ENCODE measurements at places on chromosomes 7 and 10.
A peak's percentile ranks its signal among the peaks of the same experiment; 100 is the strongest.

DNA sequence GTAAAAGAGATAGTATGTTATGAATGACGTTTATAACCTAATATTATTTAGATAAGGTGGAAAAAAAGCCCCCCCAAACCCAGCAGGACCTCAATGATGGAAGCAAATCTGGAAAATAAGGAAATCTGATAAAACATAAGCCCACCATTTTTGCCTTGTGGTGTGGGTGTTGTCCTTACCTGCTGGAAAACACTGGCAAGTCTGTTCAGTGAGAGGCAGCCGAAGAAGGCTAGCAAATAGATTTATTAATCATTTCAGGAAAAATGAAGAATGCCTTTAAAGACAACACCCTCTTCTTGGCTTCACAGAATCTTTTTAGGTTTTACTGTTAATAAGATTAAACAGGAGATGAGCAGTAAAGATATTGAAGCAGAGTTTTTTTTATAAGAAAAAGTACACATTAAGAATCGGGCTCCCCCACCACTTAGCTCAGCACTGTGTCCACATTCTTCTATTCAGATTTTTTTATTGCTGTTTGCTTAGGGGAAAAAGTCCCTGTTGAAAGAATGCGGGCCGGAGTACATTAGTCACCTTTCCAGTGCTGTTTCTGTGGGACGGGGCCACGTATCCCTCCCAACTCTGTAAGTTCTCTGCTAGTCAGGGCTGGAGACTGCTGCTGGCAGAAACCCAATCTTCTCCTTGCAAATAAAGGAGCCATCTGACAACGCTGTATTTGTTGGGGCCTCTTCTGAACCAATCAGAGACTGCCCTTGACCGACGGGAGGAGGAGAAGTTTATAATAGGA lies 104.1 kb downstream of the EVX1 start:
- no peak for DNase-seq

DNA sequence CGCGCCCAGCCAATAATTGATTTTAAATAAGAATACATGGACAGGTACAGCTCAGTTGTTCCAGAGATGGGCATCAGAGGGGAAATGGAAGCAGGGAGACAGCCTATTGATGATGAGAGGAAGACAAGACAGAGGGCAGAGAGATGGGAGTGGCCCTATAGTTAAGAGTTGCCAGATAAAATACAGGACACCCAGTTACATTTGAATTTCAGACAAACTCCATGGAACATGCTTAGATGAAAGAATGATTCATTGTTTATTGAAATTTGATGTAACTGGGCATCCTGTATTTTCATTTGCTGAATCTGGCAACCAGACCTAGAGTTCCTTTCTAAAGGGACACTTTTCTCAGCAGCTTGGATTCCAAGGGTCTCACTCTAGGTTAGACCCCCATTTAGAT lies 341.1 kb downstream of the FRMD4A start:
- DNase-seq: no peak

- DNase-seq: no peak
Observed at GRCh38 chr7:40826411-40827221, 691.8 kb downstream of the SUGCT start.

DNA sequence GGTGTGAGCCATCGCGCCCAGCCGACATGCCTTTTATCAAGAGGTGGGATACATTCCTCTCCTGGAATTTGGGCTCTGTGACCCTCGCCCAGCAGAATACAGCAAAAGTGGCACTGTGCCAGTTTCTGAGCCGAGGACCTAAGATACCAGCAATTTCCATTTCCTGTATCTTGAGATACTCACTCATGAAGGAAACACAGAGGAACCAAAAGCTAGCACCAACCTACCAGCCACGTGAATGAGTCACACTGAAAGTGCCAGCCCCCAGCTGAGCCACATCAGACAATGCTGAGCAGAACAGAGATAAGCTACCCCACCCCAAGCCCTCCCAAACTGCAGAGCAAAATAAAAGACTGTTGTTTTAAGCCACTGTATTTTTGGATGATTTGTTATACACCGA lies 56.3 kb downstream of the CACUL1 start:
- peak; percentile 59 for DNase-seq

DNA sequence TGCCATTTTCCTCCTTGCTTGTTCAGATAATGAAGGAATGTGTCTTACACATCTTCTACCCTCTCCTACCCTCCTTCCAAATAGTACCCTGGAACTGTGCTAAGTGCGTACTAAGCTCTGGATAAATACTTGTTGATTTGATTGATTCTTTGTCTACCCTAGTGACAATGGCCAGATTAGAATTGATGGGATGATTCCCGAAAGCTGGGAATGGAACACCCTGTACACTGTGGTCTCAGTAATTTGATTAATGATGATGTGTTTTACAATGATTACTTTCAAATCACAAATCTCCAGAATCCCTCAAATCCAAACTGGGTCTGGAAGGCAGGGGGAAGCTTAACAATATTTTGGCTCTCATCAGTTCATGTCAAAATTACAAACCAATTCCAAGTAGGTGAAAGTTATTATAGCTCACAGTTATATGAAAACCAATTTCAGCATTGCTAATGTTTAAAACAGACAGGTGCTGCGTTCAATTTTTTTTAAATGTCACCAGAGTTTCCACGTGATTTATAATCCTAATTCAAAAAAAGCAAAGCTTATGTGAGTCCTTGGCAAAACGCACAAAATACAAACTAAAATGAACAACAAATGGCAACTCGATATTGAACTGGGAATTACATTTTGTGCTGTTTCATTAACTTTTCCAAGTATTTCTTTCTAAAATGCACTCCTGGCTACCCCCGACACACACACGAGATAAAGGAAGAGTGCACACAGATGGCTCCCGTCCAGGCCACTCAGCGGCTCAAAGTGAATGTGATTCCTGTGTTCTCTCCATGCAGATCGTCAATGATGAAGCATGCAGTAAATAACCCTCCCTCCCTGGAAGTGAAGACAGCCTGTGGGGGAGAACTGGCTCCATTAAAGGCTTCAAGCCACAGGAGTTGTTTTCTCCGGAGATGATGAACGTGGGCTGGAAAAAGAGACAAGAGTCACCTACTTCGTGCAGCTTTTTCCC lies 21.7 kb upstream of the ADRB1 start:
- DNase-seq: no peak

DNA sequence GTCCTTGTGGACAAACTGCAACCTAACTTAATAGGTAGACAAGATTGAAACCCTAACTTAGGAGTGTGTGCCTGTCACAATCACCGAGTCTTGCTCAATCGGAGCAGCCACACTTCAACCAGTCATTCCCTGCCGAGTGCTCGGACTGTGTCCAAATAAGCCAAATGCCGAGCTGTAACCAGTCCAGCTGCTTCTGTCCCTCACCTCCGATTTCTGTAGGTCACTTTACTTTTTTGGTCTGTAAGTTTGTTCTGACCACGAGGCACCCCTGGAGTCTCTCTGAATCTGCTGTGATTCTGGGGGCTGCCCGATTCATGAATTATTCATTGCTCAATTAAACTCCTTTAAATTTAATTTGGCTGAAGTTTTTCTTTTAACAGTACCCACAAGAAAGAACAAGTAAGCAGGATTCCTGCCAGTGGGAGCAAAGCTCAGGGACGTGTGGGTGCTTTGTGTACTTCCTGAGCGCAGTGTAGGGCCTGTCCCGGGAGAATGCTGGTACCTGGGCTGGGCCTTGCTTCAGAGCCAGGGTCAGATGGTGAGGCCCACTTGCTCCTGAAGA lies 140.1 kb downstream of the ACTR3B start:
- DNase-seq: no peak

DNA sequence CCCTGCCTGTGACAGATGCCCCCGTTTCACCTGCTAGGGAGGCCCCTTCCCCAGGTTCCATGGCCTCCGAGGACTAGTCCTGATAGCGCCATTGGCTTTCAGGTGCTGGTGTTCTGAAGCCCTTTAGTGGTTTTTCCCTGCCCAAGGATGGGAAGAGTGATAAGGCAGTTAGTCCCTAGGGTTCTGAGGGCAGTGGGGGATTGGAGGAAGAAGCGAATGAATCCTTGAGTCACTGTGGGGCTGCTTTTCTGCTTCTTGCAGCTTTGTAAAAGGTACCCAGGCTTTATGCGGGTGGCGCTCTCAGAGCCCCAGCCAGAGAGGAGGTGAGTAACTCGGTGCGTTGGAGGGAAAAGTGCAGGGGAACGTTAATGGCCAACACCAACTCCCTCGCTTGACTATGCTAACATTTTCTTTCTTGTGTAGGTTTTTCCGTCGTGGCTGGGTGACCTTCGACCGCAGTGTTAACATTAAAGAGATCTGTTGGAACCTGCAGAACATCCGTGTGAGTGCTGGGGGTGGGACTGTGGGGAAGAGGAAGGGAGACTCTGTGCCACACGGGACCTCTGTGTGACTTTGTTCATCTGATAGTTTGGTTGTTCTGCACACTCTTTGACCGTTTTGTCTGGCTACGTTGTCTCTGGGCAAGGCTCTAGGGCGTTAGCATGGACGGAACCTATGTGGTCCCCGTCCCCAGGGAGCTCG lies 3.9 kb downstream of the UFSP1 start:
- DNase-seq: no peak

- DNase-seq: no peak
Observed at GRCh38 chr7:111833466-111833865, 271.2 kb upstream of the IMMP2L start.

DNA sequence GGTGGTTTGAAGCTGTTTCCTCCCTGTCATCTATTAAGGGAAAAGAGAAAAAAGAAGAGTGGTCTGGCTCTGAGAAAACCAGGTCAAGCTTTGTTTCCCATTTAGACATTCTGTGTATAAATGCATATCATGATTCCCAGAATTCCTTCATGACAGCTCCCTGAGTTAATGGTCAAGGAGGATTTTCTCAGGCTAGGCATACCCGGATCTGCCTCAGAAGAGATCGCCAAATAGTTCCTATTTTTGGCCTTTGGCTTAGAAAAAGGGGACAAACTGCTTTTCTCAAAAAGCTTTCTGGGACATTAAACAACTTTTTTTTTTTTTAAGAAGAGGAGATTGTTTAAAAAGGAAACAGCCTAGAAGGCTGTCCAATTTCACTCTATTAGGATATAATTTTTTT lies 53.5 kb upstream of the PIP4K2A start:
- no peak for DNase-seq

DNA sequence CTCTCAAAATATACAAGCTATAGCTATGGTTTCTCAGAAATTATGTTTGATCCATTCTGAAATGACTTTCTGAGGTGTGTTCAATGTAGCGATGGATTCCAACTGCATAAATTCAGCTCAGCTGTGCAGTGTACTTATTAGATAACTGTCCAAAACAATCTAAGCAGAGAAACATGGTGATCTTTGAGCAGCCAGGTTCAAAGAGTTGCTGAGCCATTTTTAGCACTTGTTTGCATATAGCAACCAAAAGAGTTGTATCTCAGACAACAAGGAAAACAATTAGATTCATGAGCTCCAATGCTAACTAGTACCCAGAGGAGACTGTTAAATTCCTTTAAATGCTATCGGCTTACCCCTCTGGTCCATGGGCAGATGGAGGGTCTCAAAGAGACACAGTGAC lies 15.9 kb upstream of the KCNIP2 start:
- no peak for DNase-seq

DNA sequence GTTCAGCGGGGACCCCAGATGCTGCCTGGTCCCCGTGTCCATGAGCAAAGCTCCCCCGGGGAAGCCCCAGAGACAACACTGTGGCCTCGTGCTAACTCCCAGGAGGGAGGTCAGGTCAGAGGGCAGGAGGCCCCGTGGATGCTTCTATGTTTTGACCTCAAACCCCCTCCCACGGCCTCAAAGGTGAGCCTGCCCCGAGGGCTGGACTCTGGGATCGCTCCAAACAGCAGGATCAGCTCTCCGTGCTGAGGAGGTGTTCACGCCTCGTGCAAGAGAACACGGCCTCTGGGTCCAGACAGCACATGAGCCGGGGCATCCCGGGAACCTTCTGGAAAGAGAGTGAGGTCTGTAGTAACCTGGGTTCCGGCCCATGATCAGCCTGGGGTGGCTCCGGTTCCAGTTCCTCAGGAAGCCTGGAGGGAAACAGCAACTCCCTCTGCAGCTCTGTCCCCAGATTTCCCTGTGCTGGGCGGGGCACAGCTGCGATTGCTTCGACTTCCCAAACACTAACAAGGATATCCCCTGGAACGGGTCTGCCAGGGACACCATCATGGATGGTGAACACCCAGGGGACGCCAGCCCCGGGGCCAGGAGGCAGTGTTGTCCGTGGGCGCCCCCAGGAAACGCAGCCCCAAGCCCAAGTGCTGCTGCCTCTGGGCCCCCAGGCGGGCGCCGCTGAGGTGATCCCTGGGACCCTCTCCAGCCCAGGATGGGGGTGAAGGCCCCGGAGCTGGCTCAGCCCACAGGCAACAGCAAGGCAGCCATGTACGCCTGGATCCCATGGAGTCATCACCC lies 18.0 kb upstream of the INPP5A start:
- DNase-seq: no peak

DNA sequence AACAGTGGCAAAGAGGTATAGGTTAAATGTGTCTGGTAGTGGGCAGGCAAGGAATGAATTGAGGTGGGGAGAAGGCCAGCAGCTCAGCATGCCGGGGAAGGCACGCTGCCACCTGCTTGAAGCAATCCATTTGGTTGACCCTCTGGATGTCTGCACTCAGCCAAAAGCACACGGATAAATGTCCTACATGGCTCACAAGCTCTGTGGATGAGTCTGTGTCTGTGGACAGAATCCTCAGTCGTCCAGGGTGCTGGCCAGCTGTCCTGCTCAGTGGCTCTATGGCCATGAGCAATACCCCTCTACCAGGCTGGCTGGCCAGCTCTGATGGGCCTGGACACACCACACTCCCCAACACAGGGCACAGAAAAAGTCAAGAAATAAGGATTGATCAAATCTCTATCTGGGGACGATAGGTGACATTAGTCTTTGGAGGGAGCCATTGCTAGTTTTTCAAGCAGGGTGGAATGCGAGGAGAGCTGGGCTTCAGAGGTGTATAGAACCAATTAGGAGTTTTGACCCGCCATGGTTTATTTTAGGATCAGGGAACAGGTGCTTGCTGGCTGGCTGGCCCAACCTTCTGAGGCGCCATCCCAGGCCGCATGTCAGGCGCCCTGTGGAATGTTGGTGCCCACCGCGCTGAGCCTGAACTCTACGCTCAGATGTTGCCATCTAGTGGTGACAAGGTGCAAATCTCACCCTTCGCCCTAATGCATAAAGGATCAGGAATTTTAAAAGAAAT lies 493.4 kb downstream of the TNS3 start:
- DNase-seq: no peak

GRCh38 chr7:145216866-145217265 lies 381.0 kb upstream of the TPK1 start:
- DNase-seq: no peak

DNA sequence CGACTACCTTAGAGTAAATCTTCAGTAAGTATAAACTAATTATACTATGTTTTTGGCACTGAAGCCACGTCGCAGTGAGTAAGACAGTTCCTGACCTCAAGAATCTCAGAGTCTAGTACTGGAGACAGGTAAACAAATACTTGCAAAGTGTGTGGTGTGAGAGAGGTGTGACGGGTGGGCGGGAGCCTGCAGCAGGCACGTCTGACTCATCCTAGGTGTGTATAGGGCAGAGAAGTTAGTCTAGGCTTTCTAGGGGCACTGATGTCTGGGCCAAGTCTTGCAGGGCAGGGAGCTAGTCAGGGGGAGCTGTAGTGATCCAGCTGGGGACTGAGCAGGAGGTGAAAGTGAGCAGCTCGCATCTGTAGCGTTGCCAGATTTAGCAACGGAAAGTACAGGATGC lies 35.9 kb upstream of the SFTPD start:
- DNase-seq: no peak
